ENCODE measurements at places on chromosomes 4 and X.

DNA sequence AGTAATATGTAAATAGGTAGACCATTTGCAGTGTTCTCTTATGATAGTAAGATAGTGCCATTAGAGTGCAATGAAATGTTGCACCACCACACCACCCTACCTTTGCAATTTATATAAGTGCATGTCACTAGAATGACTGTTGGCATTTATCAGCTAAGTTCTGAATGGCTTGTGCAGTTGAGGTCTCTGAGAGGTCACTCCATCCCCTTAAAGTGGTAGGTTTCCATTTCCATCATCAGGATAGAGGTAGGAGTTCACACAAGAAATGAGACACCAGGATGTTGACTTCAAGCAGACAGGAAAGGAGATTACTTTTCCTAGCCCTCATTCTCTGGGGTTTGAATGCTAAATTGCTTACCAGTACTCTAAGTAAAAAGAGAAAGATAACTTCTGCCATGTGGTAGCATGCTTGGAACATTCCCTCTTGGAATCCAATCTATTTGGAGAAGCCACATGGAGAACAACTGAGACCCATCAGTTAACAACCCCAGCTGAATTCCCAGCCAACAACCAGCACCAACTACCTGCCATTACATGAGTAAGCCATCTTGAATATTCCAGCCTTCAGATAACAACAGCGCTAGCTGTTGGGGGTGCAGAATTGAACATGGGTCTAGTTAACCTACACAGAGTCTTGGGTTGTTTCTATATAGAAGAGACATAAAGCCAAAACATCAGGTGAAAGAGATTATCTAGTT lies 6.7 kb upstream of the LRBA start:
- no peak for DNase-seq

DNA sequence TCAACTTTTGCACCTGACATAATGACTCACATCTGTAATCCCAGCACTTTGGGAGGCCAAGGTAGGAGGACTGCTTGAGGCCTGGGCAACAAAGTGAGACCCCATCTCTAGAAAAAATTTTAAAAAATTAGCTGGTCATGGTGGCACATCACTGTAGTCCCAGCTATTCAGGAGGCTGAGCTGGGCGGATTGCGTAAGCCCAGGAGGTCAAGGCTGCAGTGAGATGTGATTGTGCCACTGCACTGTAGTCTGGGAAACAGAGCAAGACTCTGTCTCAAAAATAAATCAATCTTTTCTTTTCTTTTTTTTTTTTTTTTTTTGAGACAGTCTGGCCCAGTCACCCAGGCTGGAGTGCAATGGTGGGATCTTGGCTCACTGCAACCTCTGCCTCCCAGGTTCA lies 52.5 kb downstream of the NIPAL1 start:
- DNase-seq = no peak

DNA sequence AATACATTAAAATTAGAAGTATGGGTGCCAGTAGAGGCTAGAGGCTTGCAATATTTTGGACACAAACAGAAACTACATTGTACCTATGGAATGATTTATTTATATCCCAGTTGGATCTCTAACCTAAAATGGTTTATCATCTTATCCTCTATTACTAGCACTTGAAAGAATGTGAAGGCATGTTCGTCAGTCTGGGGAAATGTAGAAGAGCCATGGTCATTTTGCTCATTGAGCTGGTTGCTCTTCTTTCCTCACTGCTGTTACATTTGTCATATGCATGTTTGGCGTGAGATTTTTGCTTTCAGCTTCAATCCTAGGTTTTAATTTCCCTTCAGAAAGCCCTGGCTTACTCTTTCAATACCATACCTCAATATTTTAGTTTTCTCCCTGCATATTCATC lies 82.4 kb upstream of the MYOZ2 start:
- DNase-seq = no peak

DNA sequence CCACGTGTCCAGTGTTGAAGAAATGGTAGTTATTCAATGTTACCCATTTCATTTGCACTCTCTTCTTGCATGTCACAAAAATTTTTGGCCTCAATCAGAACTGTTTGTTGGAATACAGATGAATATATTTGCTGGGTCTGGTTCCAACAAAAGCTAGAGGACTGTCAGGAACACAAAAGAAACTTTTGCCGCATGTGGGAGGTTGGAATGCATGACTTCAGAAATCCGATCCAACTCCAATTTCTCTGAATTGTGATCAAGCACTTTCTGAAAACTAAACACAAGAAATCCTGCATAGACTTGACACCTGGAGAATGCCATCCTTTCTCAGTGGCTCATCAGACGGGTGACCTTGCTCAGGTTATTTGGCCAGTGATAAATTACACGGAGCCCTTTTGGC lies 15.4 kb downstream of the SETD7 start:
- DNase-seq = no peak

GRCh38 chr4:48896845-48897244 lies 9.7 kb downstream of the OCIAD2 start:
- no peak for DNase-seq

DNA sequence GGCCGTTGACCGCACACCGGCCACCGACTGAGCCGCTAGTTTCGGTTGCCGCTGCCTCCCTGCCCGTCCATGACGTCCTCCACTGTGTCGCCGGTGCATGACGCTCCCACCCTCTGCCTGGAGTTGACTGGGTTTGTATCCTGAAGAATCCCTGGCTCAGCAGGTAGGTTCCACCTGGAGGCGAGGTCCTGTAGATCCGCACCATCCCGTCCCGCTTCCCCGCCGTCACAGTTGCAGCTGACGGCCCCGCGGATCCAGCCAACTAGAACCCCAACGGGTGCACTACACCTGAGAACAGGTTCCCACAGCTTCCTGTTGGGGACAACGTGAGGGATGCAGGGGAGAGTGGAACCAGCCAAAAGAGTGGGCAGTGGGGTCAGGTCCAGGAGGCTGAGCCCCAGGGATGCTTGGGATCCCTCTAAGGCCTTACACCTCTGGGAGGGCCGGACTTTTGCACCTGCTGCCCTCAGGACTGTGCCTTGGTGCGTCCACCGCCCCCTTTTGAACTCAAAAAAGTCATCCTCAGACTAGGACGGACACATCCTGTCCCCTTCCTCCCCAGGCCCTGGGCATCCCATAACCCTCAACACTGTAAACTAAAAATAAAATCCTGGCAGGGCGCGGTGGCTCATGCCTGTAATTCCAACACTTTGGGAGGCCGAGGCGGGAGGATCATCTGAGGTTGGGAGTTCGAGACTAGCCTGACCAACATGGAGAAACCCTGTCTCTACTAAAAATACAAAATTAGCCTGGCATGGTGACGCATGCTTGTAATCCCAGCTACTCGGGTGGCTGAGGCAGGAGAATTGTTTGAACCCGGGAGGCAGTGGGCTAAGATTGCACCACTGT lies 1.1 kb upstream of the SLBP start:
- no peak for DNase-seq

- DNase-seq = no peak
These were observed 91.5 kb downstream of the ELOVL6 start for GRCh38 chr4:110106931-110107296.

- no peak for DNase-seq
These were observed 82.3 kb downstream of the SRPX start for GRCh38 chrX:38138157-38138891.

DNA sequence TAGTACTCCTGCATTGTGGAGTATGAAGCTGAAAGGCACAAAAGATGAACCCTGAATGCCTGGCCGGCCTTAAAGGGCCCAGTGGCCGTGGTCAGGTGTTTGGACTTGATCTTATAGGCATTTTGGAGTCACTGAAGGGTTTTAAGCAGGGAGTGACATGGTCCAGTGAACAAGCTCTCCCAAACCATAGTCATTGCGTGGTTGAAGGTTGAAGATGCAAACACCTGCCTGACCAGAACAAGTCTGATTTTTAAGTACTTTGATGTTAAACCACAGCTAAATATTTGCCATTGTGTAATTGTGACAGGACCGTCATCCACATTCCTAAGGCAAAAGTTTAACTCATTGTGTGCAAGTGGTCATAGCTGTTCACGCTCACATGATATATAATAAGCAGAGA lies 3.3 kb downstream of the STK32B start:
- DNase-seq = no peak

GRCh38 chrX:139738581-139738980 lies 30.6 kb upstream of the MCF2 start:
- DNase-seq = no peak

DNA sequence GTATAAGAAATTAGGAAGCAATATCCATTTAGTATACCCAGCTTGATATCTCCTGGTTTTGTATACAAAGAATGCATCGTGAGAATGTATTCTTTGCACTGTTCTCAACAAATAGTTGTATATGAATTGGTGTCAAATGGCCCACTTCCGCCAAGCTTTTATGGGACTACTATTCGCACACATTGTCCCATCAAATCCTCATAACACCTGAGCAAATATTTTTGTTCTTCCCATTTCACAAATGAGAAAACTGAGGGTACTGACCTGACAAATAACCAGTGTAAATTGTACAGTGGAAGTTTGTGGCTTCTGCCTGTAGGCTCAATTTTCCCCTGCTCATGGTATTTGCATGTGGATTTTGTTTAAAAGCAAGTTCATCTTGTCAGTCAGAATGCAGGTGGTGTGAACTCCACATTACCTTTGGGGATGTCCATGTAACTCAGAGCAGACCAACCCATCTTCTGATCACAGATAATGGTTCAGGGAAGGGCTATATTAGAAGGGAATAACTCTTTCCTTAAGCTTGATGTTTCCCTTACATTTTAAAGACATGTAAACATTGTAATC lies 51.5 kb upstream of the FAM241A start:
- DNase-seq = no peak

DNA sequence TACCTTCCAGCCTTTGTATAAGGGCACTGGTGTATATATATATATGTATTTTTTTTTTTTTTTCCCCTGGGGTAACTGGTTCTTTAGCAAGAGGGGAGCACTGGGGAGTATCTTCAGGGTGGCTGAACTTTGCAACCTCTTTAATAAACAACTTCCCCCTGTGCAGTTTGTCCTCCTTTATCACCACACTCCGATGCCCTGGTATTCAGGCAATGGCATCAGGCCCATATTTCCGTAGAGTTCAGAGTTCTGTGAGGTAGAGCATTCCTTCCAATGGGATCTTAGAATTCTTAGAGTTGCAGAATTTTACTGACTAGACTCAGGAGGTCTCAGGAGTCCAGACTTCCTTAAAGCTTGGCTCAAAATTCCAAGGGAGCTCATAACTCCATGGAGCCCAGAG lies 24.6 kb downstream of the NYX start:
- DNase-seq = no peak

DNA sequence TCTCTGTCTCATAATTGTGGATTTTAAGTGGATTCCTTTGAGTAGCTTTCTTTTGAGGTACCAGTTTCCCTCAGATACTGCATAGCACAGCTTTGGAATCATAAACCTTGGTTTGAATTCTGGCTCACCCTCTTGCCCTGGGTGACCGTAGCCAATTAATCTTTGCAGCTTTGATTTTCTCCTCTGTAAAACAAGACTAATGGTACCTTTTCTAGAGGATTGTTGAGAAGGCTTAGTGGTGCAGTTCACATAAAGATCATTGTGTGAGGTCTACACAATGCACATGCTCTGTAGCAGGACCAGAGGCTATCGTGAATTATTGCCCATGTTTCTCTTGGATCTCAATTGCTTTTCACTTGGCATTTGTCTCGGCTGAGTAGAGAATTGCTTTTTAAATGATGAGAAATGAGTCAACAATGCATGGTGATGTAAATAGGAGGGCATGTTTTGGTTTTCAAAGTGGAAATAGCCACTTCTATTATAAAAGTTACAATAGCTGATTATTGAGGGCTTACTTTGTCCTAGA lies 47.9 kb downstream of the TMEM131L start:
- DNase-seq = no peak

GRCh38 chr4:71008196-71008595 lies 14.7 kb downstream of the DCK start:
- no peak for DNase-seq

Data from T-helper 1 cell (primary cell).